ENCODE measurements at places on chromosomes 3 and 15.

GRCh38 chr3:115512565-115513415 lies 110.5 kb upstream of the GAP43 start:
- DNase-seq, result peak; percentile 42

DNA sequence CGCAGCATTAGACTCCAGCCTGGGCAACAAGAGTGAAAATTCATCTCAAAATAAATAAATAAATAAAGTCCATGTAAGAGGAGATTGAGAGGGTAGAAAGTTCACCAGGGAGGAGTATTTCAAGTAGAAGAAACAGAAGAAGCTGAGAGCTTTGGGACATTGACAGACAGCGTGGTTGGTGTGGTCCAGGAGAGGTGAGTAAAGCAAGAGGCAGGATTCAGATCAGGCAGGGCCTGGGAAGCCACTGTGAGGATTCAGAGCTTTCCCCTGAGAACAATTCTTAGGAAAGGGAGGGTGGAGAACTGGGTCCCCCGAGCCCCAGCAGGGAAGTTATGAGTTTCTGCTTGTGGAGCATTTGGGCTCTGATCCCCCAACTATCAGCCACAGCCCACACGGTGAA lies 54.2 kb upstream of the AMOTL2 start:
- DNase-seq, result no peak

GRCh38 chr3:82000773-82001172 lies 239.3 kb upstream of the GBE1 start:
- no peak for DNase-seq

- no peak for DNase-seq
Measured at GRCh38 chr15:25715536-25716413, 147.4 kb downstream of the ATP10A start.

- no peak for DNase-seq
Measured at GRCh38 chr15:51135276-51135675, 40.6 kb upstream of the TNFAIP8L3 start.

DNA sequence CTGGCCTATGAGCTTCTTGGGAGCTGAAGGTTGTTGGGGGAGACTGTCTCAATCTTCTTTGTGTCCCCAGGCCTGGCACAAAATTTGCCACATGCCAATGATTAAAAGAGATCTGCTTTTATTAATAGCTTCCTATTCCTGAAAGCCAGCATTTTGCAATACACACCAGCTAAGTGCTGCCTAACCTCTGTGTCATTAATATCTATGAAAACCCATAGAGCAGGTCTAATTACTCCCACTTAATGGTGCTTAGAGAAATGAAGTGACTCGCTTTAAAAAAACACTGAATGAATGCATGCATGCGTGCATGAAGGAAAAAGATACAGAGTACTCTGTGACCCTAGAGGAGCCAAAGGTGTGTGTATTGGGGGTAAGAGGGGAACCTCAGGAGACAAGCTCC lies 55.0 kb downstream of the SLC6A1 start:
- DNase-seq, result no peak

DNA sequence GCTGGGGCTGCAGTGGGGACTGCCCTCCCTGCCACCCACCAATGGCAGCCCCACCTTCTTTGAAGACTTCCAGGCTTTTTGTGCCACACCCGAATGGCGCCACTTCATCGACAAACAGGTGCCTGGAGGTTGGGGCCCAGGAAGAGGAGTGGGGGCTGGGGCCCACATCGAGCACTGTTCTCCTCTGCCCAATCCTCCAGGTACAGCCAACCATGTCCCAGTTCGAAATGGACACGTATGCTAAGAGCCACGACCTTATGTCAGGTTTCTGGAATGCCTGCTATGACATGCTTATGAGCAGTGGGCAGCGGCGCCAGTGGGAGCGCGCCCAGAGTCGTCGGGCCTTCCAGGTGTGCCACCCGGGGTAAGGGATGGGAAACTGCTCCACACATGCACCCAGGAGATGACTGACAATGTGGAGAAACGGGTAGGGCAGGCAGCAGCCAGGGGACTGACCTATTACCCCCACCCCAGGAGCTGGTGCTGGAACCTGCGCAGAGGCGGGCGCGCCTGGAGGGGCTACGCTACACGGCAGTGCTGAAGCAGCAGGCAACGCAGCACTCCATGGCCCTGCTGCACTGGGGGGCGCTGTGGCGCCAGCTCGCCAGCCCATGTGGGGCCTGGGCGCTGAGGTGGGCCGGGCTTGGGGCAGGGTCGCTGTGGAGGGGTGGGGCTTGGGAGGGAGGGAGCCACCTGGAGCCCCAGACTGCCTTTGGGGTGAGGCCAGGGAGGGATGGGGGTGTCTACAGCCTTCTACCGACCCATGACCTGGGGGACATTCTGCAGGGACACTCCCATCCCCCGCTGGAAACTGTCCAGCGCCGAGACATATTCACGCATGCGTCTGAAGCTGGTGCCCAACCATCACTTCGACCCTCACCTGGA lies 22.9 kb downstream of the NBEAL2 start:
- DNase-seq, result no peak

GRCh38 chr3:156150434-156151066 lies 30.2 kb downstream of the KCNAB1 start:
- DNase-seq, result peak; percentile 78

GRCh38 chr3:79521221-79521848 lies 246.5 kb downstream of the ROBO1 start:
- peak; percentile 58 for DNase-seq

DNA sequence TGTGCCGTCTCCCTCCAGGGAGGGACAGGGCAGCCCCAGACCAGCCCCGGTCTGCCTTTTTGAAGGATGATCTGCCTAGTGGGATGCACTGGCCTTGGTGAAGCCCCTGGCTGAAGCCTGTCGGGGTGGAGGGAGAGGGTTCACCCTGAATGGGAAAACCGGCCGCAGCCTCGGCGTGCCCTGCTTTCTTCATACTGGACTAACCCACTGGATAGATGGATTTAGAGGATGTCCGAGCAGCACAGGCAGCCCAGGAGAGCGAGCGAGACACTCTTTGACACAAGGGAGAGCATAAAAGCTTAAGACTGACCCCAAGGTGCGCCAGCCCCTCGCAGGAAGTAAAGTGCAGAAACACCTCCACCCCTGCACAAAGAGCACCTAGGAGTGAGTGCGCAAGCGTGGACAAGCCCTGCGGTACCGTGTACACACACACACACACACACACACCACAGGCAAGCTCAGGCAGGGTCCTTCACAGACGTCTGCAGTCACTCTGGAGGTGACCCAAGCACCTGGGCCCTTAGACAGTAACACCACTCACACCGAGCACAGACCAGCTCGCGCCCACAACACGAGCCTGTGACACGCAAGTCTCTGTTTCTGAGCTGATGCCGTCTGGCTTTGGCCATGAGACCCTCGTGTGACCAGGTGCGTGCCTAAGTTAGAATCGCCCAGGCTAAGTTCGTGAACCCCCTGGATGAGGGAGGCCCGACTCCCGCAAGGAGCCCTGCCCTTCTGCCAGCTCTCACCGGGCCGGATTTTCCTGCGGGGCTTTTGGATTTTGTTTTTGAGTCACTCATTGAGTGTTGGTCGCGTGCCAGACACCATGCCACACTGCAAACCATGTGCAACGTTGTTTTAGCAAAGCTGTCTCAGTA lies 11.3 kb downstream of the SEMA4B start:
- no peak for DNase-seq

DNA sequence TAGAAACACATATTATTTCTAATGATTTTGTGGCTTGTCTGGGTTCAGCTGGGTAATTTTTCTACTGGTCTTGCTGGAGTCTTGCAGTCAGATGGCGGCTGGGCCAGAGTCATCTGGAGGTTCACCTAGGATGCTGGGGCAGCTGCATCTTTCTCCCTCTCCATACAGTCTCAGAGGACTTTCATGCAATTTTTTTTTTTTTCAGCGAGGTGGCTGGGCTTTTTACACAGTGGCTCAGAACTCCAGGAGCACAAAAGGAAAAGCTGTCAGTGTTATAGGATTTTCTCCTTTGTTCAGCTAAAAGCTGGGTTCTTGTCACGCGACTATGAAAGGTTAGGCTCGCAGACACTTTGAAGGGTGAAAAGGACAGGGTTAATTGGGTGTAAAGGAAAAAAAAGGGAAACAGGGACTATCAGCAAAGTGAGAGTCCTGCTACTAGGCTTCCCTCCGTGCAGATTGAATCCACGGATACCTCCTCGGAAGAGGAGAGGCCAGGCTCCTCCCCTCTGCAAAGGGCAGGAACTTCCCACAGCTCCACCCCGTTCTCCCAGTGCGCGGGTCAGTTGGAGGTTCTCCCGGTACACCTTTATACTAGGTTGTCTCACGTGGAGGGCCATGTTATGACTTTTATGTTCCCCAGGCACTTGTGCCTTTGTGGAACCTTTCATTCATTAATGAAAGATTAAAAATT lies 44.3 kb downstream of the ADGRG7 start:
- no peak for DNase-seq

Data from hematopoietic multipotent progenitor cell treated with erythropoietin and hydrocortisone succinate and interleukin-3 and kit ligand, for 4 days (in vitro differentiated cells).